ENCODE measurements at places on chromosomes 16 and 17.

DNA sequence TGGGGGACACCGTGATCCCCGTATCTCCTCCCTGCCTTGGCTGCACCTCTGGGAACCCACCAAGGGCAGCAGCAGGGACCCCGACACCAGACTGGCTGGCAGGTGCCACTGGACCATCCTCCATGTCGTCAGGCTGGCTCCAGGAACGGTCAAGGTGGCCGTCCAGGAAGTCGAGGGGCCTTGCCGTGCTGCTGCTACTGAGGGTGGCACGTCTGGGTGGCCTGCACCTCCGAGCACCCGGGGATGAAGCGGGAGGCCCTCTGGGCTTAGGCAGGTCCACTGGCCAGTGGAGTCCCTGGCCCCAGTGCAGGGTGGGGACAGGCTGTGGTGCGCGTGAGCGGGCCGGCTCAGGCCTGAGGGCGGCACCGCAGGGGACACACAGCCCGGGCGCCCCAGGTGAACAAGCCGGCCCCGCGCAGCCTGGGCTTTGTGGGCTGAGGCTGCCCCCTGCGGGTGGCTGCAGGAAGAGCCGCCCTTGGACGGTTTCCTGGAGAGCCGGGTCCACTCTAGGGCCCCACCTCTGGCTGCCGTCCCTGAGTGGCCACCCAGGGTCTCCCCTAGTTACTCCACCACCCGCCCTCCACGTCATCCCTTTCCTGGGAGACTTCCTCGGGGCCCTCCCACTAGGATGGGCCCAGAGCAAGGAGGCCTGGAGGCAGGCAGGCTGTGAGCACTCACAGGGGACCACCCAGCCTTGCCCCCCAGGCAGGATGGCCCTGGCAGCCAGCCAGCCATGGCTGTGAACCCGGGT, 42.8 kb upstream of the ZC3H18 start:
- peak; percentile 49 for DNase-seq

- DNase-seq, result no peak
These were observed 58.7 kb downstream of the HSD17B2 start for GRCh38 chr16:82093666-82094300.

GRCh38 chr17:78366109-78366848, 6.4 kb upstream of the SOCS3 start:
- DNase-seq, result no peak

DNA sequence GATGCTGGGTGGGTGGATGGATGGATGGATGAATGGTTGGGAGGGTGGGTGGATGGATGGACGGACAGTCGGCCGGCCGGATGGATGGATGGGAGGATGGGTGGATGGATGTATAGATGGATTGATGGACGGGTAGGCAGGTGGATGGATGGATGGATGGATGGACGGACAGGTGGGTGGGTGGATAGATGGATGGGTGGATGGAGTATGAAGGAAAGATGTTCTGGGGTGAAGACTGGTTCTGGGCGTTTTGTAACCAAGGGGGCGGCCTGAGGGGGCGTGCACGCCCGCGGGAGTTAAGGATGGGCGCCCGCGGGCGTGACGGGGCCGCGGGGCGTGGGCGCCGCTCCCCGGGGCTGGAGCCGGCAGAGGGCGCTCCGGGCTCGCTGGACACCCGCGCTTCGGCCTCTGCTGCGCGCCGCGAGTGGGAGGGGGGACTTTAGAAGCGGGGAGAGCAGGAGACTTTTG, at the start of gene NECAB2:
NECAB2 (plus strand) TSS at position 407 of the 468 bp plus-strand sequence. CDS start 405 bp downstream, outside the sequence.
- peak; percentile 54 for DNase-seq

DNA sequence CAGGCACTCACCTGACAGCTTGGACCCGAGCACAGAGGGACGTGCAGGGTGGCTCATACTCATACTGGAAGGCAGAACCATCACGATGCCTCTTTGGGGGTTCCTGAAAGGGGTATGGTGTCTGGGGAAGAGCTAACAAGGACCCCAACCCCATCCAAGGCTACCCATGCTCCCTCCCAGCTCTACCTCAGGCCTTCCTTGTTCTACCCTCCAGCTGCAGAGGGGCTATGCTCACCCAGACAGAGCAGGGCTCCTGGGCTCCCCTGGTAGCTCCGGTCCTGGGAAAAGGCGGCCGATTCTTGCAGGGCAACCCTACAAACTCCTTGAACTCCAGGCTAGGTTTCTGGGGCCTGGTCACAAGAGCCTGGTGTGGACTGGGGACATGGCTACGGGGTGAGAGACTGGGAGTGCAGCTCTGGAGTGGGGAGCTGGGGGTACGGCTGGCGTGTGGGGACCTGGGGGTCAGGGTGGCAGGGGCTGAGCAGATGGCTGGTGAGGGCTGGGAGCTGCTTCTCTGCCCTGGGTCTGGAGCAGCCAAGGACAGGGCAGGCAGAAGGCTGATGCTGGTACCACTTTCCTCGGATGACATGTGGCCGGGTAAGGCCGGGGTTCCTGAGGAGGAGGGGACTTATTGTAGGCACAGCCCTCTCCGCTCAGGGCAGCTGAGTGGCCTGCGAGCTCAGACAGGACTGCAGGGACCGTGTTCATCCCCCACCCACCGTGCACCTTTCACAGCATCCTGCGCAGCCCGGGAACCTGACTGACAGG, 2.1 kb downstream of the ACD start:
- no peak for DNase-seq

- DNase-seq, result no peak
These were observed 11.7 kb upstream of the HS3ST3B1 start for GRCh38 chr17:14289162-14289561.

- DNase-seq, result peak; percentile 61
These were observed 7.5 kb upstream of the OR1F1 start for GRCh38 chr16:3180445-3180878.

Data from A673 (cell line).